SW 1271 (cell line): ENCODE measurements at places on chromosomes 16 and 17.

- no peak for DNase-seq
These were observed 36.0 kb upstream of the SREBF1 start for GRCh38 chr17:17872547-17873345.

DNA sequence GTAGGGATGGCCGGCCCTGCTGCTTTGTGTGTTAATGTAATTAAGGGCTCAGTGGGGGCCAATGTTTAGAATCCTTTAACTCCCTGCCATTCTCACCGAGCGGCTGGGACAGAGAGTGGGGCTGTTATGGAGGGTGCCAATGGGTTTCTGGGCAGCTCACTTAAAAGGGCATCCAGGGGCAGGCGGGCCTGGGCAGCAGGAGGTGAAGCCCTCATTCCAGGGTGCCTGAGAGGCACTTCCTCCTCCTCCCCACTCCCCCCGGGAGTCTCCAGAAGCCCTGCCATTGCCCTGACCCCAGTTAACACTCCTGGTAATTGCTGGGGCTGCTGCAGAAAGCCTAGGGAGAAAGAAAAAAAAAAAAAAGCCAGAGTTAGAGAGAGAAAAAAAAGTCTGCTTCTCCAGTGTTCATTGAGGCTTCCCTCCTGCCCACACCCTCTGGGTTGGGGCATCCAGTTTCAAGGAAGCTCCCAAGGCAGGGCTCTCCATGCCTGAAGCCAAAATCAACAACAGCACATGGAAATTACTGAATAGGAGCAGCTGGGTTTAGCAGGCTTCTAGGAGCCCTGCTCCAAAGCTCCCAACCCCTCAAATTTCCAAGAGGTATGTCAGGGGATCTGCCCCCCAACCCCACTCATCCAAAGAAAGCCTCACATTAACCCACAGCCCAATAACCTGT lies 28.0 kb downstream of the CUEDC1 start:
- no peak for DNase-seq

DNA sequence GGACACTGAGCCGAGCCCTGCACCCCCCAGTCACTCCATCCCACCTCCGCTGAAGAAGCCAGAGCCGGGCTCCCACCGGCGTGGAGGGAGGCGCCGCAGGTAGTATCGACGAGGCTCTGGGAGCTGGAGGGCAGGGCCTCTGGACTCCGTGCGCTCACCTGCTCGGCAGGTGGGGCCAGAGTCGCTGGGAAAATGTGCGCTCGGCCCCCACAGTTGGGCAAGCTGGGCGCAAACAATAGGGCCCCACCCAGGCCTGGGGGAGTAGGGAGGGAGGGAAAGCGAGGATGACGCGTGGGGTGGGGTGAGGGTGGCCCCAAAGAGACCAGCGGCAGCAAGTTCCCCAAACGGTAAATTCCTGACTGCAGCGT lies 668 bp downstream of the JUP start:
- no peak for DNase-seq

DNA sequence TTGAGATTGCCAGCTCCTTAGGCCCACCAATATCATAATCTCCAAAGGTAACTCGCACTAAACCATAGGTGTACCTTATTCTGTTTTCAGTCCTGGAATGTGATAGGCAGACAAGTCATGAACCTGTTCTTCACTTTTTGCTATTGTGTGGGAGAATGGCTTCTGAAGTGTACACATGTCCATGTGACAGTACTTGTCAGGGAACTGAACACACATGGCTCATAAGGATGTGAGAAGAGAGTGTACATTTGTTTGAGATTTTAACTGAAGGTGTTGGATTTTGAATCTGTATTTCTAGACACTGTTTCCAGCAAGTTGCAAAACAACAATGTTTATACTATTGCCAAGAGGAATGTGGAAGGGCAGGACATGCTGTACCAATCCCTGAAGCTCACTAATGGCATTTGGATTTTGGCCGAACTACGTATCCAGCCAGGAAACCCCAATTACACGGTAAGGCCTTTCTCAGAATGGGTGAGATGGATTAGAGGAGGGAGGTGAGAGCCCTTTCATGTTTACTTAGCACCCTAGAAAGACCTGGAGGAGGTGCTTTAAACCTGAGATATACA lies 14.5 kb upstream of the RASL10B start:
- no peak for DNase-seq

DNA sequence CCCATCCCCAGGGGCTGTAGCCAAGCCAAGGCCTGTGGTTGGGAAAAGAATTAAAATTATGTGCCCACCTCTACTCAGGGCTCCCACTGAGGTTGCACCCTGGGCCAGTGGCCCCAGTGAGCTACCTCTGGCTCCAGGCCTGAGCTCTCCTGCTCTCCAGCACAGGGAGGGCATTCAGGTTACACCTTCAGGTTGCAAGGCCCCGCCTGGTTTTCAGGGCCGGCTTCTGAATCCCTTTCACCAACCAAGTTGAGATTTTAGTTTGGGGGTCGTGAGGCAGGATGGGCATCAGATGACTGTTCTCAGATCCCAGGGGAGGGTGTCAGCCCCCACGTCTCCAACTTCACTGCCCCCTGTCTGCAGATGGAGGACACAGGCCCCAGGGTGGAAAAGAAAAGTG lies 8.0 kb upstream of the KATNB1 start:
- DNase-seq = no peak
